ENCODE measurements at places on chromosomes 7 and 10.

DNA sequence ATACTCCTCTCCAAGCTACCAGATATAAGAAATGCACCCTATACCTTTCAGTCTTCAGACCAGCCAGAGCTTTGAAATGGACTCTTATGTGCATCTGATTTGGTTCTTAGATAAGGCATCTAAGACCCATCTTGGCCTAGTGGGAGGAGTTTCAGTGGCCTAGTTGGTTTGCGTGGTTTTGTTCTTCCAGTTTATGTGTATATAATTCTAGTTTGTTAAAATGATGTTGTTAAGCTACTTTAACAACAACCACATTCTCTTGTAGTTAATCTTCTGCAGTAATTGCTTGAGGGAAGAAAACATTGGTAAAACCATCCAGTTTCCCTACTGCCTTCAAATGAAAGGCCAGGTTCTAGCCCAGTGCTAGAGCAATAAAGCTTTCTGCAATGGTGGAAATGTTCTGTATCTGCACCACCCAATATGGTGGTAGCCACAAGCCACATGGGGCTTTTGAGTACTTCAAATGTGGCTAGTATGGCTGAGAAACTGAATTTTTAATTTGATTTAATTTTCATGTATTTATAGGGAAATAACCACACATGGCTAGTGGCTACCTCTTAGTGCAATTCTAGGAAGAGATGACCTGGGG is 66.3 kb downstream of the KLHDC10 start:
- DNase-seq, result no peak

DNA sequence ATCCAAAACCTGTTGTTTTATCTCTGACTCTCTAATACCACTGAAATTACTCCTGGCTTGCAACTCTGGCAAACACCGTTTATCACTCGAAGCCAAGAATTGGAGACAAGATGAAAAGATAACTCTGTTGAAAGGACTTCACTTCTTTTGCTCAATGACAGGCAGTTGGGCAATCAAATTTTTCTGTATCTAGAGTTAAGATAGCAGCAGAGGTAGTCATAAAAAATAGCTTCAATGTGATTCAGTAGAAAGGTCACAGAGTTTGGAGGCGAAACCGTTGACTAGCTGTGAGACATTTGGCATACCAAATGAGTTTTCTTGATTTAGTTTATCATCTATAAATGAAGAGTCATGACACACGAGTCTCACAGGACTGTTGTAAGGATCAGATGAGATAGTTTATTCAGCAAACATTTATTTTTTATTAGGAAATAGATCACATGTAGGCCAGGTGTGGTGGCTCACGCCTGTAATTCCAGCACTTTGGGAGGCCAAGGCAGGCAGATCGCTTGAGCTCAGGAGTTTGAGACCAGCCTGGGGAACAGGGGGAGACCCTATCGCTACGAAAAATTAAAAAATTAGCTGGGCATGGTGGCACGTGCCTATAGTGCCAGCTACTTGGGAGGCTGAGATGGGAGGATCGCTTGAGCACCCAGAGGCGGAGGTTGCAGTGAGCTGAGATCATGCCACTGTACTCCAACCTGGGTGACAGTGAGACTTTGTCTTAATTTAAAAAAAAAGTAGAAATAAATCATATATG is 23.6 kb downstream of the AKR1B1 start:
- DNase-seq, result no peak

DNA sequence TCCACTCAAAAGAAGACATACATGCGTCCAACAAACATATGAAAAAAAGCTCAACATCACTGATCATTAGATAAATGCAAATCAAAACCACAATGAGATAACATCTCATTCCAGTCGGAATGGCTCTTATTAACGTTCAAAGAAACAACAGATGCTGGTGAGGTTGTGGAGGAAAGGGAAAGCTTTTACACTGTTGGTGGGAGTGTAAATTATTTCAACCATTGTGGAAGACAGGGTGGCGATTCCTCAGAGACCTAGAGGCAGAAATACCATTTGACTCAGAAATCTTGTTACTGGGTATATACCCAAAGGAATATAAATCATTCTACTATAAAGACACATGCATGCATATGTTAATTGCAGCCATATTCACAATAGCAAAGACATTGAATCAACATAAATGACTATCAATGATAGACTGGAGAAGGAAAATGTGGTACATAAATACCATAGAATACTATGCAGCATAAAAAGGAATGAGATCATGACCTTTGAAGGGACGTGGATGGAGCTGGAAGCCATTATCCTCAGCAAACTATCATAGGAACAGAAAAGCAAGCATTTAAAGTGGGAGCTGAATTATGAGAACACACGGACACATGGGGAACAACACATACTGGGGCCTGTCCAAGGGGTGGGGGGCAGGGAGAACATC is 28.4 kb downstream of the PCDH15 start:
- no peak for DNase-seq

GRCh38 chr10:92756201-92757065 is 66.7 kb downstream of the HHEX start:
- peak; percentile 84 for DNase-seq

- no peak for DNase-seq
Measured at GRCh38 chr10:35058686-35059085, 31.5 kb downstream of the CUL2 start.

GRCh38 chr7:3041986-3042675 is 1.5 kb downstream of the CARD11 start:
- no peak for DNase-seq
